IPS DF 6.9 (cell line): ENCODE measurements at places on chromosomes 7 and 10.

DNA sequence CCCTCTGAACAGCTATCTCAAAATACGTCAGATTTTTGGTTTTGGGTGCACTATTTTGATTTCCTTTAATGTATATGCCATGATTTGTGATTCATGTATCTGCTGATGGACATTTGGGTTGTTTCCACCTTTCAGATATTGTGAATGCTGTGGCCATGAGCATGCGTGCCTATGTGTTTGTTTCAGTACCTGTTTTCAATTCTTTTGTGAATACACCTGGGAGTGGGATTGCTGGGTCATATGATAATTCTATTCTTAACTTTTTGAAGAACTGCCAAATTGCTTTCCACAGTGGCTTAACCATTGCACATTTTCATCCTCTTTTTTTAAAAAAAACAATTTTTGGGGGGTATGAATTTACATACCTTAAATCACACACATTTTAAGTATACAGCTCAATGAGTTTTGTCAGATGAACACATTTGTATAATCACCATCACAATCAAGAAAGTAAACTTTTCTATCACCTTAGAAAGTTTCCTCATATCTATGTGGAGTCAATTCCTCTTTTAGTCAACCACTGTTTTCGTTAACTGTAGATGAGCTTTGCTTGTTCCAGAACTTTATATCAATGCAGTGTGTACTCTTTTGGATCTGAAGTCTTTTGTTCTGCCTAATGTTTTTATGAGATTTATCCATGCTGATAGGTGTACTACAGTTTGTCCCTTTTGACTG is 36.9 kb downstream of the CYP26A1 start:
- no peak for DNase-seq

- DNase-seq = no peak
These were observed 132.2 kb upstream of the PLXNA4 start for GRCh38 chr7:132708470-132708869.

DNA sequence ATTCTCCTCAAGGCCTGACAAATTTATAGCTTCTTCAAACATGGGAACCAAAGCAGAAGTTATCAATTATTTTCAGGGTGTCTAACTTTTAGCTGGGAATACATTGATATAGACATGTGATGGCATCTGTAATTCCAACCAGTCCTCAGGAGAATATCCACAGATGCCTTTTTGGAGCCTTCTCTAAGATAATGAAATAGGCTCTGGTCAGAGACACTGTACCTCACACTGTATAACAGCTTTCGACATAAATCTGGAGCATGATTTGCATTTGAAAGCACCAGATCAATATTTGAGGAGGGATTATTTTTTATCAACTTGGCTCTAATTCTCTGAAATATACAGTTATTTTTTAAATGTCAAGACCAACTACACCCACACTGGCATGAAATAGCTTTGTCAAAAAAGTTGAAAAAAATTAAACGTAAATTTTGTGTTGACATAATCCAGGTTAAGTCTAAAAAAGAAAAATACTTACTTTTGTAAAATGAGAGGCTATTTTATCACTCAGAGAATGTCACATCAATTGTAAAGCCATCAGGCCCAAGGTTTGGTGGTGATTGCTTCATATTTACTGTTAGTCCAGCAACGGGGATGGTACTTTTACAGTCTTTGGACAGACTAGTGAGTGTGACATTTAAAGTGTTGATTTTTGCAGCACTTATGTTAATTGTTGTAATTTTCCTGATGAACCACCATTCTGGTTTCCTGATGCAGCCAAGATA is 177.0 kb upstream of the SP8 start:
- DNase-seq = no peak

GRCh38 chr10:7233259-7233991 is 177.4 kb downstream of the SFMBT2 start:
- DNase-seq = no peak

DNA sequence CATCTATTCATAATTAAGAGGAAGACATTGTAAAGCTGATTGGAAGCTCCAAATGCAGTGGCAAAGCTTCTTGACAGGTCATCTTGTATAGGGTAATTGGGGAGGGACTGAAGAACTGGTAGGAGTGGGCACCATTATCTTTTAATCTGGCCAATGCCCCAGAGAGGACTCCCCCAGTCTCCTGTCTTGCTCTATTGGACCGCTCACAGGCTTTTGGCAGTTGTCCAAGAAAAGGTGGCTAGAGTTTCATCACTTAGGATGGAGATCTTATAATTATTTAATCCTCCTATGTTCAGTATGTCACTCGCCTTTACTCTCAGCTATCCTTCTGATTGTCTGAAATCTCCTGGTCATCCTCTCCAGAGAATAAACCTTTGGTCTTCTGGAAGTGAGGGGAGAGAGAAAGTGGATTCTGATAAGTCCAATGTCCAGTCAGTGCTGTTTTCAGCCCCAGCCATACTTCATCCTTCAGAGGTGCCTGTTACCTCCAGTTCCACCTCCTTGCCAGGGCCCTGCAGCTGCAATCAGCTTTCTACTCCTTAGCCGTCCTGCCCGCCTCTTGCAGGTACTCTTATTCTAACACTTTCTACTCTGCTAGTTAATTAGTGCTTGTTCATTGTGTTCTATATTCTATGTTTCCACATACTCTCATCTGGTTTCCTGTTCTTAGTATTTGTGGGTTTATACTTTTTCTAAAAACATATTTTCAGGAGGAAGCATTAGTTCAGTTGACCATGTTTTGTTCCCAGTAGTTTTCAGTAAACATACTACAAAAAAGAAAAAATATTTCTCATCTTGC is 241.6 kb downstream of the NSUN6 start:
- DNase-seq = no peak

DNA sequence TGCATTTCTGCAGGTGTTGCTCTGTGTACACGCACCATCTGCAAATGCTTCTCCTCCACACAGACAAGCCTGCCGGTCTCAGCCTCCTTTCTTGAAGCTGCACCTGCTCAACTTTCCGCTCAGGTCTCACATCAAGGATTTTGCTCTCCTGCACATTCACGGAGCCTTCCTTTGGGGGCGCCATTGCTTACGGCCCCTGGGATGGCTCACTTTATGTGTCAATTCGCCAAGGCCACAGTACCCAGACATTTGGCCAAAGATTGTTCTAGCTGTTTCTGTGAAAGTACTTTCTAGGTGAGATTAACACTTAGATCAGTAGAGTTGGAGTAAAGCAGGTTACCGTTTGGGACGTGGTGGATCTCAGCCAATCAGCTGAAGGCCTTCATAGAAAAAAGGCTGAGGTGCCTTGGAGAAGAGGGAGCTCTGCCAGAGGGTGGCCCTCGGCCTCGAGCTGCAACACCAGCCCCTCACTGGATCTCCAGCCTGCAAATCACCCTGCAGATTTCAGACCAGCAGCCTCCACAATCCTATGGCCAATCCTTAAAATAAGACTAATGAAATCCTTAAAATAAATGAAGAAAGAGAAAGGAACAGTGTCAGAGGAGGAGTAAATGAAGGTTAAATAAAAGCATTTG is 39.9 kb upstream of the PPP2R2D start:
- DNase-seq = no peak

DNA sequence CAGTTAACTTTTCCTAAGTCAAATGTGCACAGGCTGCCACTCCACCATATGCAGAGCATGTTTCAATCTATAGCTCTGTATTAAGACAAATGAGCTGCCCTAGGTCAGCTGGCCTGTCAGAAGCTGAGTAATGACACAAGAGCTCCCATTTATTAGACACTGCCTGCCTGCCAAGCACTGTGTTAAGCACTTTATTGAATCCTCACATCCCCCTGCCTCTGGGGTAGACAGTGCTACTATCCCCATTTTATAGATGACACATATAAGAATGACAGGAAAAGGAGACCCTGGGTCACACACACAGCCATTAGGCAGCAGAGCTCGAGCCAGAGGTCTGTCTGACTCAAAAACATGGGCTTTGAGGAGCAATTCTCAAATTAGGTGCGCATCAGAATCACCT is 179.8 kb upstream of the PDE1C start:
- DNase-seq = no peak

DNA sequence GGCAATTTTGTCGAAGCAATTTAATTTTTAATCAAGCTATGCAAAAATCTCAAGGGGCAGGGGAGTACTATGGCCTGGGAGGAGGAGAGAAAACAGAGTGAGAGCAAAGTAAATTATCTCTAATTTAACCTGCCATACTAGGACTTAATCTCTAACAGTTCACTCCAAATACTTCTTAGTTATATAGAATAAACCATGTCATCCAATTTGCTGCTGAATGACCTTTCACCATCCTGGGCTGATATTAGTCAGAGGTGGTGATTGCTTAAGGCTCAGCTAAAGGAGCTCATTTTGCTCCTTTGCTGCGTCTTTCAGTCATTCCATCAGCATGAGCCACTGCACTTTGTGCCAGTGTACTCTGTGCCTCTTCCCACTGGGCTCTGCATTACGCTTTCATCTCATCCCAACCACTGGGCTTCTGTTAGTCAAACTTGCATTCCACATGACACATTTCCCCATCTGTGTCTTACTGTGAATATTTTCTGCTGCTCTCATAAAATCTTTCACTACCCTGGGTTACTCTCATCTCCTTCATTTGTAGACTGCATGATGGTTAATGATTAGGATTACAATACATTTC is 84.3 kb downstream of the CD36 start:
- DNase-seq = no peak

GRCh38 chr7:44226396-44226753 is 25.6 kb downstream of the YKT6 start:
- no peak for DNase-seq

DNA sequence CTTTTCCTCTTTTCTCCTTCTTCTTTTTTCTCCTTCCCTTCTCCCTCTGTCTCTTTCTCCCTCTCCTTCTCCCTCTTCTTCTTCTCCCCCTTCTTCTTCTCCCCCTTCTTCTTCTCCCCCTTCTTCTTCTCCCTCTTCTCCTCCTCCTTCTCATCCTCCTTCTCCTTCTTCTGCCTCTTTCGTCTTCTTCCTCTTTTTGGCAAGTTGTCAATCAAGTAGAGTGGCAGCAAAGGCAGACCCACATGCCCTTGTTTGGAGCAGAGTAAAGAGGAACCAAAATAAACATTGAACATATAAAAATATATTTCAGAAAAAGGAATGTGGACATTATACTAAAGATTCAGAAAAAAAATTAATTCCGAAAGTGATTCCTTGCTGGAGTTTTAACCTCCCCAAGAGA is 59.6 kb upstream of the ZNF33B start:
- DNase-seq = no peak

GRCh38 chr10:88473989-88474883 is 108.9 kb downstream of the RNLS start:
- no peak for DNase-seq

DNA sequence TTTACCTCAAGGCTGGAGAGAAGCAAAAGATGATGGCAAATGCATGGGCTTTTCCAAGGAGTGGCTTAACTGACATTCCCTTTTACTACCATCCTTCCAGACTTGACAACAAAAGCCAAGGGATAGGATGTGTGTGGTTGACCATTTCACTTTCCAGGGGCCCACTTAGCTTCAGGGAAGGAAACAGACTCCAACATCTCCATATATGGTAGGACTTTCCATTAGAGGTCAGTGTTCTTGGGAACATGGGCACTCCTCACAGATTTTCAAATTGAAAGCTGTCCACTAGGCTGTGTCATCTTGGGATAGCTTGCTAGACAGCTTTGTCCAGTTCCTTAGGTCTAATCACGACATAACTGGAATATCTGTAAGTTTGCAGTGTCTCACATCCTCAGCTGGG is 118.1 kb upstream of the NAMPT start:
- no peak for DNase-seq

DNA sequence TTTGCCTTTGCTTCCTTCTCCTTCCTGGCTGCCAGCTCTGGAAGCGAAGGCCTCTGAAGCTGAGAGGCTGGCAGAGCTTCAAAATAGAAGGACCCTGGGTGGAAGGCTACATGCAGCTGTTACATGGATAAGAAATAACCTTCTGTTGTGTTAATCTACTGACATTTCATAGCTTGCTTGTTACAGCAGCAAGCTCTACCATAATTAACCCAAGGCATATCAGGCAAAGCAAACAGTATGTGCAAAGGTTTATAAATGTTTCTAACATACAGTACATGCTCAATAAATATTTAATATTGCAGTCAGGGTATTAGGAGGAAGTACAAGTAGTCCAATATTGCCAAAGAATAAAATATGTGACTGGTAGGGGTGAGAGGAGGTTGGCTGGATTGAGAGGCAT is 55.6 kb upstream of the MKLN1 start:
- DNase-seq = no peak

DNA sequence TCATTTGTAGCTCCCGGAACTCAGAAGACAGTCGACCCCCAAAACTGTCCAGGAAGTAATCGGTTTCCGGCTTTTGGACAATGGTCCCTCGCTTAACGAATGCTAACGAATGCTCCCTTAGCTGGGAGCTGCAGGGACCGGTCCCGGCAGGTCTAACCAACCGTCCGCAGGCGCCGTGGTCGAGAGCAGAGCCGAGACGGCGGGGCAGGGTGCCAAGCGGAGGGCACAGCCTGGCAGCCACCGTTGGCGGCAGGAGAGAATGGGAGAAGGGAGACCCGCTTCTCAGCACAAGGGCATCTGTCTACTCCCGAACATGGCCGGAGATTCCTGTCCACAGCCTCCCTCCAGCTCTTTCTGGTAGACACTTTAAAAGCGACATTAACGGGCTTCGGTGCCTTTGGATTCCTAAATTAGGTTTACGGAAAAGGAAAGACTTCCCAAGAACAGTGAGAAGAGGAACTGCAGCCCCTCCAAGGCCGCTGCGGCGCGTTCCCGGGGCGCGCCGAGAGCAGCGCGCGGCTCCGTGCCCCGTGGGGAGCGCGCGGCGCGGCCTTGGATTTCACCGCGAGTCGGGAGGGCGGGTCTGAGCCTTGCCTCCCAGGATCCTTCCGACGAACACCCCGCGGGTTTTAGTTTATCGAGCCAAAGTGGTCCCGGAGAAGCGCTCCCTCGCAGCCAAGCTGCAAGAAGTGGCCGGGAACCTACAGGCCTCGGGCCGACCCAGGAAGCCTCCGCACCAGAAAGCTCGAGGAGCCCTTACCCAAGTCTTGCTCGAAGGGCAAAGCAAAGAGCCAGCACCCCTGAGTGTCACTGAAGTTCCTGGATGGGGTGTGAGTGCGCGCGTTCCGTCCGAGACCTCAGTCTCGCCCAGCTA is 3.6 kb upstream of the TBX20 start:
- no peak for DNase-seq

GRCh38 chr10:115918812-115919211 is 354.2 kb downstream of the GFRA1 start:
- DNase-seq = no peak

- no peak for DNase-seq
These were observed 6.7 kb upstream of the INSYN2A start for GRCh38 chr10:127203067-127203466.

GRCh38 chr7:47361236-47361635 is 220.7 kb downstream of the TNS3 start:
- no peak for DNase-seq

- no peak for DNase-seq
These were observed 5.9 kb upstream of the SUN1 start for GRCh38 chr7:826230-826917.

- DNase-seq = no peak
These were observed 136.7 kb upstream of the TCERG1L start for GRCh38 chr10:131448171-131448570.

DNA sequence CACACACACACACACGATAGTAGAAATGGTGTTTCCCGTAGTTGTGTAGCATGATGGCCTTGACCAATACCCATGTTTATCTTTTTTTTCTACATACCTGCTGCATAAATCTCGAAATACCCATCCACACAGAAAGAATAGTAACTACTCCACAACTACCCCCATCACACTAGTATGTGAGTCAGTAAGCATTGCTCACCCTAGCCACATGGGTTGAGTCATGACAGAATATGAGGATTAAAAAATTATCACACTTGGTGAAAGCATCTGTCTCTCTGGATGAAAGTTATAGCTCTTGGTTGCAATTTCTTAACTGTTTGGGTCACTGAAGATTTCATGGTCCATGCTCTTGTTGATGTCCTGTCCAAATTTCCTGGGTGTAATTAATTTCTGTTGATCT is 103.4 kb upstream of the MDFIC start:
- no peak for DNase-seq

- no peak for DNase-seq
These were observed 119.2 kb downstream of the TMEM178B start for GRCh38 chr7:141193066-141193465.
